ENCODE measurements at places on chromosomes 4 and X.

- no peak for DNase-seq
Observed at GRCh38 chr4:113078066-113078465, 28.6 kb downstream of the ANK2 start.

DNA sequence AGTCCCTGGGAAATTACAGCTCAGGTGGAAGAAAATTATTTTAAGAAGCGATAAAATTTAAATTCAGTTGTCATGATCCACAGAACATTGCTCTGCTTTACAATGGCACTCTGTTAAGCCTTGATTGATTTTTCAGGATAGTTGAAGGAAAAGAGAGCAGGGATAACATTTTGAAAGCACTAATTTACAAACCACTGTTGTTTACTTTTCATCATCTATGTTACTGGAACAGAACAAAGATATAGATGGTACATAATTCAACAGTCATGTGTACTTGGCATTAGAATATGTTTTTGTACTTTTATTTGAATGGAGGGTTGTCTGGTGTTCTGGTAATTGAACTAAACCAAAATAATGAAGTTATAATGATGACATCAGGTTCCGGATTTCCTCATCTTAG lies 2.6 kb upstream of the ODAM start:
- no peak for DNase-seq

- no peak for DNase-seq
Observed at GRCh38 chrX:43530837-43531236, 125.3 kb upstream of the MAOA start.

- DNase-seq: peak; percentile 79
Observed at GRCh38 chrX:40085102-40085551, 12.6 kb downstream of the BCOR start.

GRCh38 chr4:48985976-48986653 lies at the start of gene CWH43:
CWH43 (plus strand) TSS chr4:48986275; CDS start chr4:48986430, 155 bp downstream.
- DNase-seq: no peak

- no peak for DNase-seq
Observed at GRCh38 chrX:71992711-71993110, 82.1 kb downstream of the NHSL2 start.

DNA sequence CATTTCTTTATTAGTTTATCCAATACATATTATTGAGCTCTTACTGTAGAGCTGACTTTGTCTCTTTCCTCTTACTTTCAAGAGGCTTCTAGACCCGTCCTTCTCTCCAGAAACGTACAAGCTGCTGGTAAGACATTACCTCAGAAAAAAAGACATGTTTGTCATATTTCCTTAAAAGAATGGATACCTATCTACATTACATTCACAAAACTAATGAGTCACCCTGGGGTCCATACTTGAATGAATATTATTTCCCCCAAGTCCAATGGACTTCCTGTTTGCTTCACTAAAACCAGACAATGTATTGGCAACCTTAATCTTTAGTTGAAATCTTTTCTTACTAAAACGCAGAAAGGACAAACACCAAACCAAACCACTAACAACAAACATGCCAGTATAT lies 176.5 kb upstream of the CLNK start:
- no peak for DNase-seq

- peak; percentile 67 for DNase-seq
Observed at GRCh38 chr4:158821228-158821971, 52.6 kb downstream of the FNIP2 start.

All from HFFc6 (cell line).